CD4-positive, alpha-beta T cell (primary cell): ENCODE measurements at places on chromosomes 4 and X.

DNA sequence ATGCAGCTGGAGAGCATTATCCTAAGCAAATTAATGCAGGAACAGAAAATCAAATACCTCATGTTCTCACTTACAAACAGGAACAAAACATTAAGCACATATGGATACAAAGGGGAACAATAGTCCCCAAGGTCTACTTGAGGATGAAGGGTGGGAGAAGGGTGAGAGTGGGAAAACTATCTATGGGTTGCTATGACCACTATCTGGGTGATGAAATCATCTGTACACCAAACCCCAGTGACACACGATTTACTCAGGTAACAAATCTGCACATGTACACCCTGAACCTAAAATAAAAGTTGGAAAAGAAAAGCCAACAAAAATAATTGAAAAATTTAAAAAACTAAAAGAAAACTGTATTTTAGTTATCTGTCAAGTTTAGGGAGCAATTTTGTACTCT lies 5.9 kb downstream of the HPGD start:
- no peak for DNase-seq

- DNase-seq = no peak
Observed at GRCh38 chrX:12548341-12548740, 242.9 kb upstream of the PRPS2 start.

- no peak for DNase-seq
Observed at GRCh38 chr4:146178126-146178525, 2.6 kb downstream of the LSM6 start.

DNA sequence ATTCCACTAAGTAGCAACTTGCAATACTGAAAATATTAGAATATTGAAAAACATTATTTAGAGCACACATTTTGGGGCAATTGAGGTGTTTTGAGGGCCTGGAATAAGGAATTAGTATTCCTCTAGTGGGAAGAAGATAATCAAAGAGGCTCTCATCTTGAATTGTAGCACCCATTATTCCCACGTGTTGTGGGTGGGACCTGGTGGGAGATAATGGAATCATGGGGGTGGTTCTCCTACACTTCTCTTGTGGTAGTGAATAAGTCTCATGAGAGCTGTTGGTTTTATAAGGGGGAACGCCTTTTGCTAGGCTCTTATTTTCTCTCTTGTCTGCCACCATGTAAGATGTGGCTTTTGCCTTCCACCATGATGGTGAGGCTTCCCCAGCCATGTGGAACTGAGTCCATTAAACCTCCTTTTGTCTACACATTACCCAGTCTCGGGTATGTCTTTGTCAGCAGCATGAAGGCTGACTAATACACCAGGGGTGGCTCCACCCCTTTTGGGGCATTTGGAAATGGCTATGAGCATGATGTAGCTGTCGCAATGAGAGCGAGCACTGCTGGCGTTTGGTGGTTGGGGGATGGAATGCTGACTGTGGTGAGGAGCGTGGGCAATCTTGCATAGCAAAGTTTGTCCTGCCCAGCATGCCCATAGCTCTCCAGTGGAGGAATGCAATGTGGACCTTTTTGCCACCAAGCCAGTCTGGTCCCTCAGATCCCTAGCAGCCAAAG lies 308.2 kb downstream of the FRMPD4 start:
- no peak for DNase-seq

DNA sequence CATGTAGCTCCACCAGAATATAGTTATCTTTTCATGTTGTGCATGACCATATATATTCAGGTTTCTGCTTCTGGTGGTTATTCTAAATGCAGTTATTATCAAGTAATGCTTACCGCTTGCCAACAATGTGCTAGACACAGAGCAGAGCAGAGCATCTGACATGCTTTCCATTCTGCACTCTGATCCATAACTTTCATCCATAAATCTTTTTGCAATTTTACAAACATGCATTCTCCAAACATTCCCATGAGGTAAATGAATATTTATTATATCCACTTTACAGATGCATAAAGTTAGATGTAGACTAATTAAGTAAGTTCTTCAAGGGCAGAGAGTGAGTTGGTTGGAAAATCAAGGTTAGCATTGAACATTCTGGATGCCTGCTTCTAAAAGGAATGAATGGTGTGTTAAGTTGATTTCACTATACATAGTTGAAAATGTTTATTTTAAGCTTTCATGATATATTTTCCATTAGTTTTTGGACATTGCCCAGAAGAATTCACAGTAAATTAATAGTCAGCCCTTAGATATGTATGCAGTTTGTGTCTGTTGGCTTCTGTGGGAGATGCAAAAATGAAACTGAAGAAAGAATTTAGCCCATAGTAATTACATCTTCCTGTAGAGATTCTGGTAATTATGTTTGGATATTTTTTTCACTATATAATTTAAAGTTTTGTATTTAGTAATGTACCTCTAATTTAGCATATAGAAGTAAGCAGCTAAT lies 867.8 kb downstream of the CCSER1 start:
- no peak for DNase-seq

DNA sequence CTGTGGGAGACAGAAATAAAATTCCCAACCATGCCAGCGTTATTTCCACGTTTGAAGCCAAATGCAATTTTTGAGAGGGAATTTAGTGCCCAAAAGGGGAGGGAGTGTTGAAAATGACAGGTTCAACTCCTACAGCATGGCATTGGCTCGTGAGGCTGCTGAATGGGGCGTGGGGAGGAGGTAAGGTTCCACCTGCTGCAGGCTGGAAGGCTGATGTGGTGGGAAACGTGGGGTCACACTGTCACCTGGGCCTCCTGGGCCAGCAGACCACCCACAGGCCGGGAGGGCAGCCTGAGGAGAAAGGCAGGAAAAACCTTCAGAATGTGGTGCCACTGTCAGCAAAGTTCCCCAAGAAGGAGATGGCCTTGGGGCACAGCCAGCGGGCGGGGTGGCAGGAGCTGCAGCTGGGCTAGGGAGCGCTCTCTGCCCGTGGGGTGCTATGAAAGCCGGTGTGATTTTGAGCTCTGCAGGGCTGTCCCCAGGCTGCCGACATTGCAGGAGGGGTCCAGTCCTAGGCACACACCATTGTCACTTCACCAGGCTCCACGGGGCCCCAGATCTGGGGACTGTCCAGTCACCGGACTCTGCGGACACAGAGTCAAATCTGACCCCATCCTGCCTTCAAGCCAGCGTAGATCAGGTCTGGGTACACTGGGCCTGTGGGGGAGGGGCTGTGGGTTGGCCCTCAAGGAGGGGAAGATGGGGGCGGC lies 19.6 kb downstream of the MSANTD1 start:
- no peak for DNase-seq

GRCh38 chr4:146428298-146428697 lies 93.4 kb downstream of the SLC10A7 start:
- no peak for DNase-seq

DNA sequence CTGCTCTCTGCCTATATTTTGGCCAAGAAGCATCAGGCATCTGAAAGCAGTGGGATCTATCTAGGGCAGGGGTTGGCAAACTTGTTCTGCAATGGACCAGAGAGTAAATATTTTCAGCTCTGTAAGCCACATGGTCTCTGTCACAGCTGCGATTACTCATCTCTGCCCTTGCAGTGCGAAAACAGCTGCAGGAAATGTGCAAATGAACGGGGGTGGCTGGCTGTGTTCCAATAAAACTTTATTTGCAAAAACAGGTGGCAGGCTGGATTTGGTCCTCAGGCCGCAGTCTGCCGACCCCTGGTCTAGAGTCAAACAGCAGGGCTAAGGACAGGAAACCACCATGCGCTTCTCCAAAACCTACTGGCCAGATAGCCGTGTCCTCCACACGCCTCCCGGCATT lies 48.6 kb downstream of the ACOX3 start:
- no peak for DNase-seq

DNA sequence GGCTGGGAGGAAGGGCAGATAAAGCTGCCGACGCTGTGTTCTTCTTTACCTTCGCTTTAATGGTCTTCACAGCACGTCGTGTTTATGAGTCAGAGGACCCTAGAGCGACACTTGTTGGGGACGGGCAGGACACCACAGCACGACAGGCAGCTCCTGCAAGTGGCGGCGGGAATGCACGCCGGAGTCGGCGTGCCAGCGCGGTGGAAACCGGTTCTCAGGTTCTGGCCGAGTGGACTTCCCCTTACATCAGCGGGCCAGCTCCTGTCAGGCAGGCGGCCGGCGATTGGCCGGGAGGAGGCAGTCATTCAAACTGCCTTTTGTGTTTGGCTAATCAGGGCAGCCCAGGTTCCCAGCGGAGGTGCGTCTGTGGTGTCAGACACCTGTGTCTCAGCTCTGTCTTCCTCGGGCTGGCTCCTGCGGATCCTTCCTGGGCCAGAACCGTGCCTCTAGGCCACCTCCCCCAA lies 150.9 kb downstream of the SHROOM3 start:
- DNase-seq = no peak

GRCh38 chr4:150579551-150580234 lies 2.3 kb upstream of the MAB21L2 start:
- DNase-seq = no peak

GRCh38 chr4:126777649-126778048 lies 855.1 kb upstream of the INTU start:
- no peak for DNase-seq

DNA sequence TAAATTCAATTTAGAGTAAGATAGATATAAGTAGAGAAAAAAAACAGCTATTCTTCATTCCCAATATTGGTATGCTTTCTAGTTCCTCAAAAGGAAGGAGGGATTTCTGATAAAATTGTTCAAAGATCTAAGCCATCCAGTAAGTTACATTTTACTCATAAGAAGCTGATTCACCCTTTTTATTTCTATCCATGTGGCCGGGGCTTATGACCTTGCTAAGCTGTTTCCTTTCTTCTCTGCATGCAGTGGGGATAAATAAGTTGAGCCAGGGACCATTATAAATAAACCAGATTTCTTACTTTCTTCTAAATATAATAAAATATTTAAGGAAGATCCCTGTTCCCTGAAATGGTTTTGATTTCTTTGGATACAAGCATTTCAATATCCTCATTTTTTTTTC lies 502.3 kb downstream of the PDHA2 start:
- no peak for DNase-seq

DNA sequence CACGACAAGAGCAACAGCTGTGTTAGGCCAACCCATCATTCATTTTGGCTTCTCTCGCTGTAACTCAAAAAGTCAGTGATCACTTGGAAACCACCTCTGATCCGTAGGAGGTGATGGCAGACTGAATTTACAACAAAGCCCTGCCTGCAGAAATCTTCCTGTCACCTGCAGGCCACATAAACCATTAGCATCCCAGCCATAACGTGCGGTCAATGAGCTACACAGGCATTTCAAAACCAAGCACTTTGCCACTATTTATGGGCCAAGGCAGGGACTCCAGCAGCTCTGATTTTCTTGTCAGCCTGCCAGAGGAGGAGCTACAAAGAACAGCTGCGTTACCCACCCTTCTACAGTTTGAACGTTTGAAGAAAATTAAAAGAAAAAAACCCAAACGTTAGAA lies 228.1 kb upstream of the PPARGC1A start:
- no peak for DNase-seq

DNA sequence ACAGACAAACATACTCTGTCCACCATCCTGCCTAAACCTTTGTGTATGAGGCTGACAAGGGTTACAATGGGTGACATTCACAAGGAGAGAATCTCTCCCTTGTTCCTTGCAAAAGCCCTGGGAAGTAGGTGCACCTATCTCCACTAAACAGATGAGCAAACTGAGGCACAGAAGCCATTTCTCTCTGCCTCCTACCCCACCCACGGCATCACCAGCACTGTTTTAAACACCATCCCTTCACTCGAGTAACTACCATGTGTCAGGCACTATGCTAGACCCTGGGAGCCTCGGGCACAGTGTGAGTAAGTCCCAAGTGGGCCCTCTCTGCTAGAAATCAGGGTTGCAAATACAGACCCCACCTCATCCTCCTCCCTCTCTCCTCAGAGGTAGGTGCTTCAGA lies 899 bp downstream of the LYAR start:
- no peak for DNase-seq
